GM10248 (cell line): ENCODE measurements at places on chromosomes 11 and 22.

DNA sequence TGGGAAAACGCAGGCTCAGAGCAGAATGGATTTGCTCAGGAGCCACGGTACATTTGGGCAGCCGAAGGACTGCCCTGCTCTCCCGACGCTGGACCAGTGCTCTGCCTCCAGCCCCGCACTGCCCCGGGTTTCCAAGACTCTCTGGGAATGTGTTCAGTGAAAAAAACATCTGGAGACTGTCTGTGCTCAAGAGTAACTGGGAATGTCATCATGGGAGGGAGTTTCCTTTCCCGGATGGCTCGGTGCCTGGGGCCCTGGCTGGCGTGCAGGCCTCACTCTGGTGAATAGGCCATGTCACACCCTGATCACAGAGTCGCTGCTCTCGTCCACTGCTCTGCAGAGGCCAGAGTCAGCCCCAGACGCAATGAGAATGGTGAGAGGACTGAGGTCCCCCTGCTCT, 9.8 kb upstream of the APOL6 start:
- DNase-seq = no peak

DNA sequence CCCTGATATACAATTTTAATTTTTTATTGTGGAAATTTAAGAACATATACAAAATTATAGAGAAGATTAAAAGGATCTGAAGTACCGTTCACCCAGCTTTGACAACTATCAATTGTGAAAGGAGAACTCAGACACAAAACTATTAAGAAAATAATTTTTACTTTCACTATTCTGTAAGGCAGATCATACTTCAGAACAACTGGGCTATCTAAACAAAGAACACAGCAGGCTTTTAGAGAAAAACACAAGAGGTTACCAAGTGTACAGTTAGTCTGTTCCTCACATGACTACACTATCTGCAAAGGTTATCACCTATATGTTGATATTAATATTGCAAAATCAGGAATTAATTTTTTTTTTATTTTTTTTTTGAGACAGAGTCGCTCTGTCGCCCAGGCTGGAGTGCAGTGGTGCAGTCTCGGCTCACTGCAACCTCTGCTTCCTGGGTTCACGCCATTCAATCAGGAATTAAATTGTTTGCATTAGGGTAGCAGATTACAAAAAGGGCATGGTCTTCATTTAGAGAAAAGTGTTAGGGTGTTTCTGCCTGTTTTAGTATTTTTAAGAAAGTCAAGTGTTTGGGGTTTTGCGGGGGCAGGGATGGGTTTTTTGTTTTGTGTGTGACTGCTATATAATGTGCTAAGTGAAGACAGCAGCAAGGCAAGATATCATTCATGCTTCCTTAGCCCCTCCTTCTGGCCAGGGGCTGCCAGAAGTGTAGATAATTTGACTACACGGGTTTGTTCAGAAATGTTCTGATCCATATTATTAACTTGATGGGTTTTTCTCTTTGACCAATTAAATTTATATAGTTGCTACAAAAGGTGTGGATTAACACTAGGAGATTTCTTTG, 27.6 kb upstream of the SIK2 start:
- DNase-seq = no peak

DNA sequence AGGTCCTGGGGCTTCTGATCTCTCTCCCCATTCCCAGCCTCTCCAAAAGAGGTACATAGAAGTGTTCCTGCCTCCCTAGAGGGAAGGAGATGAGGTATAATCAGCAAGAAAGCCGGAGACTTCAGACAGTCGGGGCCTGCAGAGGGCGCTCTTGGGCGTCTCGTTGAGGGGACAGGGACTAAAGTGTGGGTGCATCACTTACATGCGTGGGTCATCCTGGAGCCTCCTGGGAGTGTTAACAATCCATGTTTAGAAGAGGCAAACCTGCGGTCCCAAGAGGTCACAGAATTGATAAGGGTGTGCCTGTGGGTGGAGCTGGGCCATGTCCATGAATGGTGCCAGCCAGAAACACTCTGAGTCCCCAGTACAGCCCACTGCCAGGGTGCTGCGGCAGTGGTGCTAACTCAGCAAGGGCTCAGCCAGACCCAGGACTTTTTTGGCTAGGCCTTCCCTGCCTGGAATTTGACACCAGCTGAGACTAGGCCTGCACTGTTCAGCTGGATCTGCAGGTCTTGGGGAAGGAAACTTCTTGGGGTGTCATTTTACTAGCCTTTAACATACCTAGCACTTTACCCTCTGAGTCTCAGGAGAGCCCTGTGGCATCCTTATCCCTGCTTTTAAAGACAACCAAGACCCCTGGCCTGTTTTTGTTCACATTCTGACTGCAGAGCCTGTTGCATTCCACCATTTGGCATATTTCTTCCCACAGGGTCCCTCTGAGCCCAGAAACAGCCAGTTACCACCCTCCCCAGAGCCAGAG, 5.5 kb downstream of the YDJC start:
- DNase-seq = no peak

DNA sequence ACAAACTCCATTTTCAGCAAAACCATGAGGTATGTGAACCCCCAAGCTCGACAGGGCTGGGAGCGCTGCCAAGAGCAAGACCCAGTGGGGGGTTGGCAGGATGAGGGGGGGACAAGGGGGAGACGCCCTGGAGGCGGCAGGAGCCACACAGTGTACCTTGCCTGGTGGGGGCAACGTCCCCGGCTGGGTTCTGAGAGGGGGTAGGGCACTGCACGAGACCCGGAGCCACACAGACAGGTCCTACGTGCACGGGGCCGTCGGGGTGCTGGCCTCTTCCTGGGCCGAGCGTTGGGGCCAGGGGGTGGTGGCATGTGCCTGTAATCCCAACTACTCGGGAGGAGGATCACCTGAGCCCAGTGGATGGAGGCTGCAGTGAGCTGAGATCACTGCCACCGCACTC, 28.8 kb downstream of the TBX1 start:
- DNase-seq = no peak

DNA sequence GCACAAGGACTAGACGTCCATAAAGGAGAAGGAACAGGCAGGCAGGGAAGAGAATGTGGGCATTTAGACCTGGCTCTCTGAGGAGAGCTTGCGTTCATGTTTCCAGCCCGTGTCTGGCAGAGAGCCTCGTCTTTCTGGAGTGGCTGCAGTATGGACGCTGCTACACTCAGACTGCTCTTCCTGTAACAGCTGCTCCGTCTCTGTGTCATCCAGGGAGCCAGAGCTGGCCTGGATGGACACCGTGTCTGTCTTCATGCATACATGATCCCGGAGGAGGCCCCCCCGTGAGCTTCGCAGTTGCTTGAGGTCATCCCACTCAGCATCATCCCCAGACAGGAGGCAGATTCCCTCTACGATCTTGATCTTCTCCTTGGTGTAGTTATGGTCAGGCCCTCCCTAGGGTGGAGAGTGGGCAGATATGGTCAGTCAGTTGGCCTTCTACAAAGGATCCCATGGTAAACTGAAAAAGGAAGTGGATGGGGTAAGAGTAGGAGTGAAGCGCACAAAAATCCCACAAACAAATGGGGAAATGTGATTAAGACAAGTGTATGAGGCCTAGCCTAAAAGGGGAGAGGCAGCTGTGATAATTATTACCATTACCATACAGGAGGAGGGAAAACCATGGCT, 13.0 kb upstream of the CKAP5 start:
- no peak for DNase-seq

- DNase-seq = peak; percentile 8
Measured at GRCh38 chr11:16412525-16413172, 56.3 kb upstream of the SOX6 start.
